ENCODE measurements at places on chromosomes 1 and 21.

- no peak for DNase-seq
These were observed 238.6 kb downstream of the FOXD2 start for GRCh38 chr1:47676311-47677054.

DNA sequence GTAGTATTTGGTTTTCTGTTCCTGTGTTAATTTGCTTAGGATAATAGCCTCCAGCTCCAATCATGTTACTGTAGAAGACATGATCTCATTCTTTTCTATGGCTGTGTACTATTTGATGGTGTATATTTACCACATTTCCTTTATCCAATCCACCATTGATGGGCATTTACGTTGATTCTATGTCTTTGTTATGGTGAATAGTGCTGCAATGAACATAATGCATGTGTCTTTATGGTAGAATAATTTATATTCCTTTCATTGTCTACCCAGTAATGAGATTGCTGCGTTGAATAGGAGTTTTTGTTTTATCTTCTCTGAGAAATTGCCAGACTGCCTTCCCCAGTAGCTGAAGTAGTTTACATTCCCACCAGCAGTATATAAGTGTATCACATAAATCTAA is 538.8 kb downstream of the LRRIQ3 start:
- DNase-seq, result no peak

GRCh38 chr1:22347854-22348760 is 103.5 kb upstream of the ZBTB40 start:
- no peak for DNase-seq

GRCh38 chr1:94539496-94539895 is 2.1 kb downstream of the F3 start:
- DNase-seq, result no peak

- DNase-seq, result no peak
These were observed 1033.8 kb downstream of the PLA2G4A start for GRCh38 chr1:187862506-187862905.

DNA sequence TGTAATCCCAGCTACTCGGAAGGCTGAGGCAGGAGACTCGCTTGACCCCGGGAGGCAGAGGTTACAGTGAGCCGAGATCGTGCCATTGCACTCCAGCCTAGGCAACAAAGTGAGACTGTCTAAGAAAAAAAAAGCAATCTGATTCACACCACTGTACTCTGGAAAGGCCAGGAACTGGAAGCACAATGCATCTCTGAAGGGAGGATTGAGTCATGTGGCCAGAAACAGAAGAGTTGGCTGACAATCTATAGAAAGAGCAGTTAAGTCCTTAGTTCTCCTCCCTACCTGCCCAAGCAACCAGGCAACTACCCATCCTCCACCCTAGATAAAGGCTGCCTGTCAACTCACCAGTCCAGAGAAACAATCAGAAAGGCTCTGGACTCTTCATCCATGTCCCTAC is 45.9 kb downstream of the PIK3R3 start:
- no peak for DNase-seq

GRCh38 chr21:25428537-25428936 is 178.7 kb downstream of the MRPL39 start:
- no peak for DNase-seq

DNA sequence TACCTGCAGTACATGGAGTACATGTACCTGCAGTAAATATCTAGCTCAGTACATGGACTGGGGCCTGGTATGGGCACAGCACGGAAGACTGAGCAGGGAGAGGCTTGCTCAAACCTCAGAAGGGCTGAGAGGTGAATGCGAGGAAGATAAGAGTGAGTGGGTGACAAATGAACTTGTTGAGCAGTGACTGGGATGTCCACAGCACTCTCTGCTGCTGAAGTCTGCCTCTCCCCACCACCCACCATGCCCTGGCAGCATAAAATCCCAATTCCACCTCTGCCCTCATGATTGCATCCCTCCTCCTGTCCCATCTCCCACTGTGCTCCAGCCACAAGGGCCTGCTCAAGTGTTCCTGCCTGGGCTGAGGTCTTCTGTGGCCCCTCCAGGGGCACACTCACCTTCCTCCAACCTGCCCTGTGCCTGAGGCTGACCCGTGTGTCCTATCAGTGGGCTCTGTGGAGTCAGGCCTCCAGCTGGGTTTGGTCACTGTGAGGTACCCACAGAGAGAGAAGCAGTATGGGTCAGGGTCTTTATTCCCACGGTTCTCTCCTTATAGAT is 114.2 kb downstream of the FOXD2 start:
- no peak for DNase-seq

DNA sequence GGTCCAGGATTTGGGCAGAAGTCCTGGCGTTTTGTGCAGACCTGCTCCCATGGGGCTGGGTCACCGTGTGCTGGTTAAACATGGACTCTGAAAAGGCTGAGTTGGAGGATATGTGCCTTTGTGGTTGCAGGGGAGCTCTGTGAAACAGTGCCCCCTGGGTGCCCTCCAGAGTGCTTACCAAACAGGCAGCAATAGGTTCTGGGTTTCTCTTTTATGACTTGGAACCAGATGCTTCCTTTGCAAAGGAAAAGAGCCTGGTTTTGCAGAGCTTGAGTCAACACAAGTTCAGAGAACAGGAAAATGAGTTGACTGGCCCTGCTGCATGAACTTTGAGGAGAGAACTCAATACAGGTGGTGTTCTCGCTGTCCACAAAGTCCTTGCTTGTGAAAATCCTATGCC is 288.9 kb downstream of the TM2D1 start:
- no peak for DNase-seq

DNA sequence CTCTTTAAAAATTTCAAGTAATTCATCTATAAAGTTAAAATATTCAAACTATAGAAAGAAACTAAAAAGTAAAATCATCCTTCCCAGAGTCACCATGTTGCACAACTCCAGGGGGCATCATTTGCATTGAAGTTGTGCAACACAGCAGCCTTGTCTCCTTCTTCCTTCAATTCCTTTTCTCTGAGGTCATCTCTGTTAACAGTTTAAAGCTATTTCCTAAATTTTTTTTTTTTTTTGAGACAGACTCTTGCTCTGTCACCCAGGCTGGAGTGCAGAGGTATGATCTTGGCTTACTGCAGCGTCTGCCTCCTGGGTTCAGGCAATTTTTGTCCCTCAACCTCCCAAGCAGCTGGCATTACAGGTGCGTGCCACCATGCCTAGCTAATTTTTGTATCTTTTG is 7.1 kb downstream of the RHBG start:
- no peak for DNase-seq

DNA sequence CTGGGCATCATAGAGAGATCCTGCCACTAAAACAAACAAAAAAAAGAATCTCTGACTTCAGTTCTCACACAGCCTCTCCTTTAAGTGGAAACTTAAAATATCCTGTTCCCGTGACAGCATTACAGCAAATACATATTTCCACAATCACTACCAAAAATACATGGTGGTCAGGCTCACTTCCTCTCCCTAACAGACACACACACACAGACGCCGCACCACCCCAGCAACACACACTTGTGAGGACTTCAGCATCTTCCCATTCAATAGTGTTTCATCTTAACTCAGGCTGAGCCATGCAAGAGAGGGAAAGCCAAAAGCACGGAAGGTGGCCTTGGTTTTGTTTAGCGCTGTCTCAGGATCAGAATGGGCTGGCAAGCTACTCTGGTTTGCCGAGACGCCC is 21.9 kb downstream of the KIAA1614 start:
- no peak for DNase-seq

DNA sequence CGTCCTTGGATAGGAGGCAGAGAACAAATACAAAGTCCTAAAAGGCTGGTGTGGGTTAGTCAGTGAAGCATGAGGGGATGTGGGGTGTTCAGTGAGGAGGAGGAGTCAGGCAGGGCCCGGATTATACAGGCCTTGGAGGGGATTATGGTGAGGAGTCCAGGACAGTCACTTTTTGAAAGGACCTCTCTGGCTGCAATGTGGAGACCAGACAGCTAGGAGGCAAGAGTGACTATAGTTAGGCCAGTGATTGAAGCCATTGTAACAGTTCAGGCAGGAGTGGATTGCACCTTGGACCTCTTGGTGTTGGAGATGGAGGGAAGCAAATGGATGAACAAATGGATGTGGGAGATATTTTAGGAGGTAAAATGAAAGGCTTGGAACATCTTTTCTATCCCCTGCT is 115.8 kb downstream of the C1orf94 start:
- DNase-seq, result no peak

DNA sequence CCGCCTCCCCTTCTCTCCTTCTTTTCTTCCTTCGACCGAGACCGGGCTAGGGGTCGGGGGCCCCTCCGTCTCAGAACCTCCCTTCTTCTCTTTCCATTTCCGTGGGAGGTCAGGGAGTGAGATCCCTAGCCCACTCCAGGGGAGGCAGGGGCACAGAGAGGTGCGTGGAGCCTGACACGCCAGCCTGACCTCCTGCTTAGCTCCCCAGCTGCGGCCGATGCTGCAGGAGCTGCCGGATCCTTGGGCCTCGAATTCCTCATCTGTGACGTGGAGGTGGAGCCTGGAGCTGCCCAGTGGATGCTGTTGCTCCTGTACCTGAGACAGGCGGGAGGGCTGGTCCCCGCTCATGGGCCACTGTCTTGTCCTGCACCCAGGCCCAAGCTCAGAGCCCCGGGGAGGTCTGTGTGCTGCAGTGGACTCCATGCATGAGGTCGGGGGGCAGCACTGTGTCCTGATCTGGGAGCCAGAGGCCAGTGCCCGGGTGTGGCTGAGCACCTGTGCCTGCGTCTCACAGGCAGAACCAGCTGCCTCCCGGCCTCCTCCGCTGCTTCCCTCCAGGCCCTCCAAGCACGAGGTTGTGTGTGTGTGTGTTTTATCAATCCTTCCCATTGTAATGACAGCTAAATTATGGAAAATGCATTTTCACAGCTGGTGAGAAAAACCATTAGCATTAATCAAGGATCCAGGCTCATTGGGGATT is 55.3 kb upstream of the TTC34 start:
- DNase-seq, result no peak

GRCh38 chr21:44294391-44295162 is 5.3 kb upstream of the PFKL start:
- DNase-seq, result no peak

GRCh38 chr1:109919303-109919702 is 8.7 kb downstream of the CSF1 start:
- DNase-seq, result no peak

DNA sequence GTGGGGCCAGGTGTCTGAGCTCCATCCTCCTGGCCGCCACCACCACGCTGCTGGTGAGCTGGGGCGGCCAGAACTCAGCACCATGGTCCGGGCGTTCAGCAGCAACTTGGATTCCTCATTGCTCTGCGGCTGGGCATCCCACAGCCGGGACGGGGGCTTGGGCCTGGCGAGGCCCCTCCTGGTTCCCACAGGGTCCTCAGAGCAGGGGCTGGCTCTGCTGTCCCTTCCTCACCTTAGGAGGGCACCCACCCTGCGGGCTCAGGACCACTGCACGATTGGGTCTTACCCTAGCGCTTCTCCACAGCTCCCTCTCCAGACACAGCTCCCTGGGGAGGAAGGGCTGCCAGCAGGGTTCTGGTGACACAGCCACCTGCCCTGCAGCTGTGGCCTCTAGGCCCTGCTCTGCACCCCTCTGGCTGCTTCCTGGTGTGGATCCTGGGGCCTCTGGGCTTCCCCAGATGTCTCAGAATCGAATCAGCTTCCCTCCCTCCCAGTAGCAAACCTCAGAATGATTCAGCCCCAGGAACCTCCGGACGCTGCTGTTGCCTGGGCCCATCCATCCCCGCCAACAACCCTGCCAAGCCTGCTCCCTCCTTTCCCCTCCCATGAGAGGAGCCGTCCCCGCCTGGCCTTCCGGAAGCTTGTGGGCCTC is 25.0 kb downstream of the CRYAA start:
- DNase-seq, result no peak

DNA sequence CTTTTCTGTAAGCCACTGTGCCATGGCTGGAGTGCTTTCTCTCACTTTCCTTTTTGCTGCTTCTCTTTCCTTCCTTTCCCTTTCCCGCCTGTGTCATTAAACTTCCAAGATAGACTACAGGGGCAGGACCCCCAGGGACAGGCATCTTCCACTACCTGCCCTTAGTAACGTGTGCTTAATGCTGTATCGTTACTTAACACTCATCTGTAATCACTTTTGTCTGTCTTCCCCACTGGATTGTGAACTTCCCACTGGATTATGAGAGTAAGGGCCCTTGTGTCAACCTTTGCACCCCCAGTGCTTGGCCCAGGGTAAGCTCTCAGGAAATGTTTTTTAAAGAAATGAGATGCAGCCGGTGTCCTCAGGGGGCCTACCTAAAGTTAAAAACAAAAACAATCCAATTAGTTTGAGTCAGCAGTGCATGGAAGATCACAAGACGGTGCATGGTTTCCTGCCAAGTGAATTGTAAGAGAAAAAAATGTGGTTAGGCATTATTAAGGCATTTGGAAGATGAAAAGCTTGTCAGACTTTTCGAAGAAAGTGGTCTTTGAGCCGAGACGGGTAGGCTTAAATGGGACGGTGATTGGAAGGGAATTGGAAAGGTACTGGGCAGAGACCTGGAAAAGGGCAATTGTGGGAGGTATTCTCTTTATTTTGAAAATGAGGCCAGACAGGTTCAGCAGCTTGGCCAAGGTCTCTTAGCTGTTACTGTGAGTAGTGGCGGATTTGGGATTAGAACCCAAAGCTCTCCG is 958 bp downstream of the LYPLAL1 start:
- DNase-seq, result no peak

DNA sequence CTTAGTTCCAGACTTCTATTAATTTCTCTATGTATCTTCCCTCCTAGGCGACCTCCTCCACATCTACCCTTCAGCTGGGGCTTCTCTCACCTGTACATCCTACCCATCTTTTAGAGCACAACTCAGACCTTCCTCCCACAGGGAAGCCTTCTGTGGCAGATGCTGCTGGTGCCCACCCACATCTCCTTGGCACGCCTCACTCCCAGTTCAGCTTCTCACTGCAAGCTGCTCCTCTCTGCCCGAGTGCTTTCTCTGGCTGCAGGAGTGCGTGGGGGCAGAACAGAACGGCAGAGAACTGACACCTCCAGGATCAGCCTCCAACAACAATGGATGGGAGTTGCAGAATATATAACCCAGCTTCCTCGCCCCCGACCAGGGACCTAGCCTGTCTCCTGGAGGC is 36.5 kb downstream of the ZBTB18 start:
- no peak for DNase-seq

DNA sequence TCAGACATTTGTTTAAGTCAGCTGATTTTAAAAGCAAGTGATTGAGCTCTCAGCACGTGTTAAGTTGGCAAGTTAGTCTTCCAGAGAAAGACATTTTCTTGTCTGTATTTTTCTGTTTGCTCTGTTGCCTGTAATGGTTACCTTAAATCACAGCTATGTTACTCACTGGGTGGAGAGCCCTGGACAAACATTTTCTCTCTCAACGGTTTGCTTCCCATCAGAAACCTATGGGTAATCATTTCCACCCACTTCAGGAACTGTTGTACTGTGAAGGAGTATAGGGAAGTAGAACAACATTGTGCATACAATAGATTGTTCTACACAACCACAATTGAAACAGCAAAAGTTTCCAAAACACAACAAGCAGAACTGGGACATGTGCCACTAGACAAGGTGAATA is 113.9 kb upstream of the DPT start:
- no peak for DNase-seq

- DNase-seq, result no peak
These were observed 10.9 kb downstream of the LRP8 start for GRCh38 chr1:53316766-53317581.

Measured in stimulated activated CD4-positive, alpha-beta T cell treated with anti-CD3 and anti-CD28 coated beads, Interleukin-15, amount 100 ng/mL, for 1 hour (primary cell).